ENCODE measurements at places on chromosomes 11 and 22.

- no peak for DNase-seq
These were observed 1134.1 kb downstream of the BRD1 start for GRCh38 chr22:48693377-48694135.

- DNase-seq = no peak
These were observed 6.9 kb upstream of the MMP20 start for GRCh38 chr11:102632026-102632425.

DNA sequence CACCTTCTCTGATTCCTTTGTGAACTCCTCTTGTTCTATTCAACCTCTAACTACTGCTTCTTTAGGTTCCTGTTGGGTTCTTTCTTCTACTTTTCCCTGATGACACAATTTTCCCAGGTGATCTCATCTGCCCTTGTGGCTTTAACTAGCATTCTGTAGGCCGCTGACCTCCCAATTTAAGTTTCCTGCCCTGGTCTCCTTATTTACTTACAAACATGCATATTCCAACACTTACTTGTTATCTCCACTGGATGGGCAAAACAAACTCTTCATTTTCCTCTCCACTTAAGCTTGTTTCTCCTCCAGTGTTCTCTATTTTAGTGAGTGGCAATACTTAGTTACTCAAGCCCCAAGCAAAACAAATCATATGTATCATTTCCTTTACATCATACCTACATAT is 734.5 kb downstream of the METTL15 start:
- DNase-seq = no peak

GRCh38 chr11:18071098-18071705 is 25.1 kb upstream of the TPH1 start:
- DNase-seq = no peak

DNA sequence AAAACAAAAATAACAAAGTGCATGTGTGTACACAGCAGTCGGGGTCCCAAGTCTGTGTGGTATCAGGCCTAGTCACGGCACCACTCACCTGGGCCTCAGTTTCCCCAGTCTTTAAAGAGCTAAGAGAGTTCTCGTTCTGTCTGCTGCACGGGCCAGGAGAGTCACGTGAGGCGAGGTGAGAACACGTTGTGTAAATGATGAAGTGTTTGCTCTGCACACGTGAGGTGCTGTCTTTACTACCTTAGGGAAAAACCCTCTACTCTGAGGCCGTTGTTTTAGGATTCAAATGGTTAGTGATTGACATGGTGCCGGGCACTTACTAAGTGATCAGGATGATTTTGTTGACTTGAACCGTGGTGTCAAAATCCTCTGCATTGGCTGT is 86.5 kb upstream of the PPARA start:
- DNase-seq = no peak

All from neural progenitor cell (in vitro differentiated cells).